ENCODE measurements at places on chromosomes 12 and 14.
A peak's percentile ranks its signal among the peaks of the same experiment; 100 is the strongest.

DNA sequence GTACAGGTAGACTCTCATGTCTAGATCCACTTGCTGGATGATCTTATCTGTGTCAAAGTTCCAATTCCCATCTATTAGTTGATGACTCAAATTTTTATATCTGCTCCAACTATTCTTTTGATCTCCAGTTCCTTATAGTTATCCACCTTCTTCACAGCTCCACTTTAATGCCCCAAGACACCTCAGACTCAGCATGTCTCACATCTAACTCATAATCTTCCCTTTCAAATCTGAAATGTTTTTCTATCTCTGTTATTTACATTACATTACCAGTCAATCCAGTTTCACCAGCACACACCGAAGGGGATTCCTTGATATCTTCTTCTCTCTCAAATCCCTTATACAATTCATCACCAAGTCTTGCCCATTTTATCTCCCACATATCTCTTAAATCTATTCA, 3.7 kb upstream of the METAP2 start:
- DNase-seq, result no peak

DNA sequence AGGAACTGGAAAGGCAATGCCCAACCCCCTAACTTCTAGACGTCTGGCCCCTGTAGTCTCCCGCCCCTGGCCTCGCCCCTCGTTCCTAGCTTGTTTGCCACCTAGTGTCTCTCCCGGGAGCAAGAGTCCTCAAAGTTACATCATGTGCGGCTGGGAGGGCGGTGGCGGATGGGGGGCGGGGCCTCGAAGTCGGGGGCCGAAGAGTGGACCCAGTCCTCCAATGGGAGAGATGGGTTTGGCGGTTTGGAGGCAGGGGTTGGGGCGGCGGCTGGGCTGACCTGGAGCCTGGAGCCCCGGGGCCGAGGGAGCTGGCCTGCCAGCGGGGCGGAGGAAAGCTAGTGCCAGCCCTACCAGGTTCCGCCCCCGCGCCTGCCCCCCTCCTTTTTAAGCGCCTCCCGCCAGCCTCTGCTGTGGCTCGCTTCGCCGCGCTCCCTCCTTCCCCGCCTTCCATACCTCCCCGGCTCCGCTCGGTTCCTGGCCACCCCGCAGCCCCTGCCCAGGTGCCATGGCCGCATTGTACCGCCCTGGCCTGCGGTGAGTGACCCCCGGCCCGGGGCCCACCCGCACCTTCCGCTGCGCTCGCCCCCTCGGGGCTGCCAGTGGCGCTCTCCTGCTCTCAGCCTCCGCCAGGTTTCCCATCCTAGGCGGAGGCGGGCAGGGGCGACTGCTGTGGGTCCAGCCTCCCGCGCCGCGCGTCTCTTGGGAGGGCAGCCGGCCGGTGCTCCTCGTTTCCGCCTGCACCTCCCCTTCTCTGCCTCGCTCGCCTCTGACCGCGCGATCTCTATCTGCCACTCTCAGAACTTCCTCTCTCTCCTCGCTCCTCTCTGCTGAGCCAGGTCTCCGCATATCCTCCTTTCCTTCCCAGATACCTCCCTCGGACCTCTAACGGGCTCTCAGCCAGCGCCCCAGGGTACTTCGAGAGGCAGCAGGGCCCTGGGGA, at the start of gene PCK2:
TSS of gene PCK2 (plus strand) at position 411 of the 940 bp plus-strand sequence. CDS start at position 506, 95 bp downstream.
- peak; percentile 91 for DNase-seq

- DNase-seq, result no peak
These were observed 34.7 kb upstream of the STK38L start for GRCh38 chr12:27209257-27209910.

DNA sequence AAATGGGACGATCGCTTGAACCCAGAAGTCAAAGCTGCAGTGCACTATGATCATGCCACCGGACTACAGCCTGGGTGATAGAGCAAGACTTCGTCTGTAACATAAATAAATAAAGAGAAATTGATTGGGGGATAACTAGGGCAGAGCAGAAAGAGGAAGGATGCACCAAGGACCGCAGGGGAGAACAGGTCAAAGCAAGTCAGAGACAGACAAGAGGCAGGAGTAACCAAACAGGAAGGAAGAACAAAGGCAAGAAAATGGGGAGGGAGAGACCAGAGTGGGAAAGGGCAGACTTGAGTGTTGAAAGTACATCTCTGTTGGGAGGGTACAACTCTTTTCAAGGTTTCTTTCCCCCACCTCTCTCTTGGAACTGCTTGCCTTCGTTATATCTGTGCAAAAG, 50.8 kb upstream of the ELK3 start:
- no peak for DNase-seq

DNA sequence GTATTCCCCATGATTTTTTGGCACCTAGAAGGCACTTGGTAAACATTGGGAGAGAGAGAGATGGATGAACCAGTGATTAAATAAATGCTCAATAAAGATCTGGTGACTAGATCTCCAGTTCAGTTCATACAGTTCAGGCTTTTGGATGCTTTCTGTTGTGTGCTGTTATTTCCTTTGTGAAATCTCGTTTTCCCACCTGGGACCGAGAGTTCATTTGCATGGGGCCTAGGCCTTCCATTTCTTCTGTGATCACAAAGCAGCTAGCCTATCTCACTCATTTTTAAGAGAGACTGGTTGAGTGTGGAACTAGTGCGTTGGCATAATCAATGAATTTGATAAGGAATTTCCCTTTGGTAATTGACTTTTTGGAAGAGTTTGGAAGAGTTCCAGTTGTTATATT, 104.0 kb downstream of the VRK1 start:
- no peak for DNase-seq

- no peak for DNase-seq
These were observed 148.9 kb downstream of the CHST11 start for GRCh38 chr12:104605685-104606084.

- no peak for DNase-seq
These were observed 21.6 kb upstream of the TMCC3 start for GRCh38 chr12:94671917-94672316.
